Posterior vena cava (tissue), 2 donors: ENCODE measurements at places on chromosomes 16 and 17. TPM values are rescaled to one million over a fixed set of nuclear protein-coding genes. Genes with fewer than 3 reads are reported as not detected.

Gene MYOCD
- 91.8 TPM for total RNA-seq

GRCh38 chr16:833411-833810, 32.9 kb upstream of the GNG13 start:
- no peak for DNase-seq

Gene FCSK
- 10.7 TPM for total RNA-seq

DNA sequence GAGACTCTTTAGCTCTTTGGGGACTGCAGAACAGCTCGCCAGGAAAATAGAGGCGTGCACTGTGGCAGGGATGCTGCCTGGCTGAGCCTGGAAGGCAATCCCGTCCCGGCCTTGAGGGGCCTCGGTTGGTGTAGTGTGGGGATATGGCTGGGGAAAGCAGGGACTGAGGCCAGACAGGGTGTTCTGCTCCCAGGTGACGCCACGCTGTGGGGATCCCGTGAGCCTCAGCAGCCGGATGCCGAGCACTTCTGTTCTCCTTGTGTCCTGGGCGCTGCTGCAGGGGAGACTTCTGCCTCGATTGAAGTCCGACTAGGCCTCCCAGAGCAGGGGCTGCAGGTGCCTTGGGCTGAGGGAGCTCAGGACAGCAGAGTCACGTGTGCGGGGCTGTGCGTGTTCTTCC, 72.6 kb downstream of the BANP start:
- peak; percentile 80 for DNase-seq

- DNase-seq, result no peak
Measured at GRCh38 chr17:29051731-29052130, 8.8 kb downstream of the PIPOX start.

Gene CFAP97D1
- total RNA-seq, result not detected

GRCh38 chr16:456891-457483, 31.5 kb downstream of the RAB11FIP3 start:
- DNase-seq, result no peak

GRCh38 chr16:17526956-17527937, 56.5 kb upstream of the XYLT1 start:
- no peak for DNase-seq

DNA sequence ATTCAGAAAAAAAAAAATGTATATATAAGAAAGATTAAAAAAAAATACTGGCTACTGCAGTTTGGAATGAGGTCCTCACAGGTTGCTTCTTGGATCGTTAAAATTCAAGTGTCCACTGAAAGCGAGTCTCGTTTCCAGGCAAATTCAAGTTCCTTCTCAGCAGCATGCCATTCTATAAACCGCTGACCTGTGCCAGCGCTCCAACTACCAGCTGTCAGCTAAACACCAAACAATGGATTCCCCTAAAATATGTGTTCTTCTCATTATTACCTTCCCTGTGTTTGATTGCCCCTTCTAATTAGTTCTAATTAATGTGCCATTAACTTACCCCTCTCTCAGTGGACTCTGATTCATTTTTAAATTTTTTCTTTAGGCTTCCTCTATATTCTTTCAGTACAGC, 92.4 kb downstream of the DNAH9 start:
- DNase-seq, result no peak

DNA sequence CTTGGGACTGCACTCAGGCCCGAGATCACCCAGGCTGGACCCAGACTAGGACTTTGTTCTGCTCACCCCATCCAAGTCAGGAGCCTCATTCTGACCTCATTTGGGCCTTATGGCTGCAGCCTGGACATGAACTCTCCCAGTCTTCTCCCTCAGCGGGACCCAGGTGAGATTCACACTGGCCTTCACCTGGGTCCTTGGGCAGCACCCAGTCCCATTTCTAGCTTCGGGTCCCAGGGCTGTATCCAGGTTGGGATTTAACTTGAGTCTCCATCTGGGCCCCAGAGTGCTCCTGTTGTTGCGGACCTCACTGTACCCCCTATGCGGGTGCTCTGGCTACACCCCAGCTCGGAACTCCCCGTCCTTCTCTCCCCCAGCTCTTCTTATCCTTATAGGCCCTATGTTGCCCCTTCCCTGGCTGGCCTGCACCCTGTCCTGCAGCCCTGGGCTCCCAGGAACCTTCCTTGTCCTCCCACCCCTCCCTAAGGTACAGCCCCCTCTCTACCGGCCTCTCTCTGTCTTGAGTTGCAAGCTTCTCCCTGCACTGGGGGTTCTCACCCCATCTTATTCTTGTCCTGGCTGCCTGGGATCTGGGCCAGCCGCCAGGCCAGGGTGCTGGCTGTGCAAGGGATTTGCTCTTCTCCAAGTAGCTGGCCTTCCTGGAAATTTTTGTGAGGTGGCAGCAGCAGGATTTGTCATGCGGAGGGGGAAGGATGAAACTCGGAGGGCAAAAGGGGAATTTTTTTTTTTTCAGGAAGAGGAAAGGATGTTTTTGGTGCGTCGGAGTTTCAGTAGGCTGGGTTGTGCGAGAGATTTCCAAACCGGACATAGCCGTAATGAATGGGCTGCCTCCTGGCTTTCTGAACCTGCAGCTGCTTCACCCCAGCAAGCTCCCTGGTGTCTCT, 904 bp downstream of the MAP2K3 start:
- DNase-seq, result peak; percentile 86

Gene HNF1B
- not detected for total RNA-seq

DNA sequence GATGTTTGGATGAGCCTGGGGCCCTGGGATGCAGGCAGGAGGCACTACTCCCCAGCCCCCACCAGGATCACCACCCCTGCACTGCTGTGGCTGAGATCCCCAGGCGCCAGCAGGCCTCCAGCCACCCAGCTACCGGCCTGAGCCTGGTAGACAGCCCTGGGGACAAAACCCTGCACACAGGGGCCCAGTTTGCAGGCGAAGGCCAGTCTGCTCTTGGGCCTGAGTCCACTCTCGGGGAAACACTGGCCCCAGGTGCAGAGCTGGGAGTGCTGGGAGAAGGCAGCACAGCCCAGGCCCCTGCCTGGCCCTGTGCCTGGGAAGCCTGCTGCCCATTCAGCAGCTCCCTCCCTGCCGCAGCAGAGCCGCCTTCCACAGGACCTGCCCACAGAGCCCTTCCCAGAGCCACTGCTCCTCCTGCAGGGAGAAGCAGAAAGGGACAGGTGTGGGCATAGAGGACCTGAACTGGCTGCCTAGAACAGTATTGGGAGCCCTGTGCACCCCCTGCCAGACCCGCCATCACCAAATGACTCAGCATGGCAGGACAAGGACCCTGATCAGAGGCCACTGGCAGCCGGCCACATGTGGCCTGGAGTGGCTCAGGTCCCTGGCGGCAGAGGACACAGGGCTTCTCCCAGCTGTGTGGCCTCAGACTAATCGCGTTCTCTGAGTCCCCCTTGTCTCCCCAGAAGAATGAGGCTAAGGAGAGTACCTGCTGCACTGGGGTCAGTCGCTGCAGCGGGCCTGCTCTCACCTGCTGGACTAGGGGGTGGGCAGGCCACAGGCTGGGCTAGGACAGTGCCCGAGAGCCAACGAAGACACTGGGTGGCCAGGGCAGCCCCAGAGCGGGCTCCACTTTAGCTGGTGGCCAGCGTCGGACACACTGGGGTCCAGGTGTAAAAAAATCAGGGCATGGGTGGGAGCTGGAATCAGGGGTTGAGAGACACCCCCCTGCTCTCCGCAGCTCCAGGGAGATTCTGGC, 10.7 kb downstream of the MSRB1 start:
- no peak for DNase-seq

DNA sequence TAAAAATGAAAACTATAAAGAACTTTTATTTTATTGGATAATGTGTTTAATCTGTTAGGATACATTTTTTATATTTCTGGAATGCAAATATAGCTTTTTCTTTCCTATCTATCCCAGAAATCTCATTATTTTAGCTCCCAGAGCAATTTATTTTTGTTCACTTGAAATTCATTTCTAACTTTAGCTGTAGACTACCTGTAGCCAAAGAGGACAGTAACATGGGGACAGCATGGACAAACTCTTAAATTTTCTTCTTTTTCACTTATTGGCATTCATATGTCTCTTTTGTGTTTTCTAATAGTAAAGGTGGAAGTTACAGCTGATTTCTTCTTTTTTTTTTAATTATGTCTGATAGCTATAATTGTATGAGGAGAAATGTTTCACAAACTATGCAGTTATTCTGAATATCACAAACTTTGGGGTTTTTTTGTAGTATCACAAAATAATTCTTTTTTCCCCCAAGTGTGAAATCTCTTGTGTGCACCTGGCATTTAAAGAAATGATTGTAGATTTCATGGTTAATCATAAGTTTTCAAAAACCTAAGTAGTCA, 55.4 kb downstream of the VMP1 start:
- no peak for DNase-seq

- no peak for DNase-seq
Measured at GRCh38 chr17:58247511-58248363, 9.4 kb downstream of the LPO start.

DNA sequence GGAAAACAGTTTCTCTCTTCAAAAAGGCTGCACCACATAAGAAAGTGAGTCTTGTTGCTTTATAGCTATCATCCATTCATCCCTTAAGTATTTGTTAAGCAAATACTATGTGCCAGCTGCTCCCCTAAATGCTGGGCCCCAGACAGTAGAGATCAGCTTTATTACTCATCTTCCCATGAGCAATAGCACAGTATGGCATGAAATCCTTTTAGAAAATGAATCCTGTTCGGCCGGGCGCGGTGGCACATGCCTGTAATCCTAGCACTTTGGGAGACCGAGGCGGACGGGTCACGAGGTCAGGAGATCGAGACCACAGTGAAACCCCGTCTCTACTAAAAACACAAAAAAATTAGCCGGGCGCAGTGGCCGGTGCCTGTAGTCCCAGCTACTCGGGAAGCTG, 99.5 kb downstream of the MYO1D start:
- no peak for DNase-seq

GRCh38 chr17:37527249-37527851, 37.7 kb downstream of the DUSP14 start:
- no peak for DNase-seq

Gene SPEM2
- total RNA-seq, result not detected

GRCh38 chr17:75501378-75502071, 13.8 kb downstream of the CASKIN2 start:
- DNase-seq, result no peak

- no peak for DNase-seq
Measured at GRCh38 chr16:2777903-2778629, 986 bp upstream of the ELOB start.

- DNase-seq, result no peak
Measured at GRCh38 chr17:66976781-66977201, 12.3 kb downstream of the CACNG4 start.

- DNase-seq, result peak; percentile 92
Measured at GRCh38 chr17:17028059-17028877, 14.0 kb upstream of the MPRIP start.

GRCh38 chr17:55238931-55239297, 25.8 kb upstream of the HLF start:
- no peak for DNase-seq

DNA sequence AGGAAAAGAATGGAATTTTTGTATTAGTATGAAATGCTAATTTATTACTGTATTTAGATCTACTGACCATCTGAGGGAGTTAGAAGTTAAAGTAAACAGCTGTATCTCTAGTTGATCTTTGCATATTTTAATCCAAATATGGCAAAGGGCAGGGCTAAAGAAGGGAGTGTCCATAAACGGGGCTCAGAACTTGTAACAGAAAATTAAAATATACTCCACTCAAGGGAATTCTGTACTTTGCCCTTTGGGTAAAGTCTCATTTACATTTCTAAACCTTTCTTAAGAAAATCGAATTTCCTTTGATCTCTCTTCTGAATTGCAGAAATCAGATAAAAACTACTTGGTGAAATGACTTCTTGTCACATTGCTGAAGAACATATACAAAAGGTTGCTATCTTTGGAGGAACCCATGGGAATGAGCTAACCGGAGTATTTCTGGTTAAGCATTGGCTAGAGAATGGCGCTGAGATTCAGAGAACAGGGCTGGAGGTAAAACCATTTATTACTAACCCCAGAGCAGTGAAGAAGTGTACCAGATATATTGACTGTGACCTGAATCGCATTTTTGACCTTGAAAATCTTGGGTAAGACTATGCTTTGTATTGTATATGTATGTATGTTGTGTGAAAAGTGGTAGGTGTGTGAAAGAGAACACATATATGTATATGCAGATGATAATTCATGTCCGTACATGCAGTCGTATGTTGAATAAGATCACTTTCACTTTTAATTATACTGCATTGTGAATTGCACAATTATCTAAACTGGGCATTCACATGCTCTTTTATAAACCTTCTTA, at the start of gene ASPA:
Gene ASPA, plus strand, starts transcription at position 186 of the 799 bp plus-strand sequence. Its CDS starts 163 bp downstream, at position 349.
- DNase-seq, result no peak

GRCh38 chr17:17937201-17937853, 34.9 kb downstream of the TOM1L2 start:
- no peak for DNase-seq

DNA sequence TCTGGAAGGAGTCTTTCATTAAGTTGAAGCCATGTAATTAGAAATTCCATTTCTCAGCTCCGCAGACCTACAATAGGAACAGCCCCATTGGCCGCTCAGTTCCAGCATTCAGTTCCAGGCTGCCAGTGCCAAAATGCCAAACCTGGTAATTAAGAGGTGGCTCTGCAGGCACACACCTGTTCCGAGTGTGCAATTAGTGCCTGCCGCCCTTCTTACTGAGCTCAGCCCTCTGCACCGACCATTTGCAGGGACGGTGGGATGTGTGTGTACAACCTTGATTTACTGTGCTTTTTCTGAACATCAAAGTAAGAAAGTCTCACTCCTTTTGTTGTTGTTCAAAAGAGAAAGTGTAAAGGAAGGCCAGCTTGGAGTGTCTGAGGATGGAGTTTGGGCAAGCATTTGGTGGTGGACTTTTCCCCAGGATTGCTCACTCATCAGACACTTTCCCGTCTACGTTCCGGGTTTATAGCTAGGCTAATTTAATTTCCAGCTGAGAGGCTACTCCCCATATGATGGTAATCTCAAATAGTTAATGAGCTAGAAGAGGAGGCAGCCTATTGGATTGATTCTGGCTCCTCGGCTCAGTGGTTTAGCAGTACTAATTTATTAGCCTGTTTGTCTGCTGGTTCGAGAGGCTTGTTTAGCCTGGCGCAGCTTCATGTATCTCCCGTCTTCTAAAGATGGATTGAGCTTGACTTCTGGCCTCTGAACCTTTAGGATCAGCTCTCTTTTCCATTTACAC, 20.0 kb downstream of the HS3ST3B1 start:
- no peak for DNase-seq

Gene ADORA2B
- total RNA-seq, result 0.74 TPM

Gene SLC13A5
- total RNA-seq, result 0.10 TPM

Gene C16orf86
- total RNA-seq, result 4.8 TPM

GRCh38 chr16:16960785-16961184, 510.0 kb downstream of the XYLT1 start:
- no peak for DNase-seq

DNA sequence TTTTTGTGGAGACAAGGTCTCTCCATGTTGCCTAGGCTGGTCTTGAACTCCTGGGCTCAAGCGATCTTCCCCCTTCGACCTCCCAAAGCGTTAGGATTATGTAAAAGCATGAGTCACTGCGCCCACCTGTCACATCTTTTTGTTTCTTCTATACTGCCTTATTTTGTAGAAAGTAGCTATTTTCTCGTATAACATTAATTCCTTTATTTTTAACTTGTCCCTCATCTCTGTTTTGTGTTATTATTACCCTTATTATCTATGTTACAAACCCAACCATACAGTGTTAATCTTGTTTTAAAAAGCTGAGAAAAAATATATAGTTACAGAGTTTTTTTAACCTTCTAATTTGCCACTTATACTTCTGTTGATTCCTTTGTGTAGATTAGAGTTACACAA, 1.4 kb upstream of the TXNDC11 start:
- DNase-seq, result no peak

Gene SMTNL2
- total RNA-seq, result 2.0 TPM

Gene MYH2
- 0.43 TPM for total RNA-seq

Gene CCDC144A
- total RNA-seq, result 10.9 TPM
